CD4-positive, alpha-beta T cell treated with Interleukin-2 at 100 ng/mL for 4 hours (primary cell): ENCODE measurements at places on chromosomes 4 and X.
A peak's percentile ranks its signal among the peaks of the same experiment; 100 is the strongest.

- DNase-seq: no peak
These were observed 86.0 kb downstream of the WWC2 start for GRCh38 chr4:183185018-183185417.

GRCh38 chr4:35538807-35539206, 705.5 kb downstream of the ARAP2 start:
- DNase-seq: no peak

DNA sequence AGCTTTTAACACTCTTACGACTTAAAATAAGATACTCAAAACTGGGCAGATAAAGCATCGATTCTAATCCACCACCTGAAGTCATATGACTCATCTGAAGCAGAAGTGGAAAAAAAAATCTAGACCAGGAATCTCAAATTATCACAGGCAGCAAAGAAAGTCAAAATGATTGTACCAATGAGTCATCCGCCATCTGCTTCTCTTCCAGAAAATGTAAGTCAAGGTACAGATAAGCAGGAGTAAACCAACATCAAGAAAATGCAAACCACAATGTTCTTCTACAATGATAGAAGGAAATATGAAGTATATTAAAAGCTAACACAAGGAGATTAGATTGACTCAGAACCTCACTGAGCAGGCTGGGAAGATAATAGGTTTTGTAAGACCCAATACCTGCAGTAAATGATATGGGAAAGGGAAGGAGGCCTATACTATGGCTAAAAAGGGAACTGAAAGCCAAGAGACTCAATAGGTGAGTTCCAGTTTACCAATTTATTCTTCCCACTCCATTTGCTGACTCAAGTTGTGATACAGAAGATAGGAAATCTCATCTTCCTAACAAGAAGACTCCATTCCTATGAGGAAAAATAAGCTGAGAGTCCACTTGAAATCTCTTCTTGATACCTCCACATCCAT, 88.4 kb upstream of the TET2 start:
- DNase-seq: peak; percentile 27

DNA sequence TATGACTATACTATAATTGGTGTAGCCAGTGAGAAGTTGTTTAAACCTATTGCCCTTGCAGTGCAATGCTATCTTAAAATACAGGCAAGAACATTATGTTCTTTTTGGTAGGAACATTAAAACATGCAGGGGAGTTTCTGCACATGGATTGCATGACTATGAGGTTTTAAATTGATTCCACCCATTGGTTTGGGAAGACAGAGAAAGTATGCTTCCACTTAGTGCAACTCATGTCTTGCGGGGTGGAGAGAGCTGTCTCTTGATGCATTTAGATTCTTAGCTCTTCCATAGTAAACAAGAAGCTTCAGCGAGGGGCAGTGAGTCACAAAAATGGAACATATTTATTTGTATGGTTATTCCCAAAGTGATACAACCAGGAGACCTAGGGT, 39.5 kb upstream of the RASL11B start:
- DNase-seq: no peak

- DNase-seq: no peak
These were observed 37.7 kb upstream of the OCIAD2 start for GRCh38 chr4:48944252-48944651.

DNA sequence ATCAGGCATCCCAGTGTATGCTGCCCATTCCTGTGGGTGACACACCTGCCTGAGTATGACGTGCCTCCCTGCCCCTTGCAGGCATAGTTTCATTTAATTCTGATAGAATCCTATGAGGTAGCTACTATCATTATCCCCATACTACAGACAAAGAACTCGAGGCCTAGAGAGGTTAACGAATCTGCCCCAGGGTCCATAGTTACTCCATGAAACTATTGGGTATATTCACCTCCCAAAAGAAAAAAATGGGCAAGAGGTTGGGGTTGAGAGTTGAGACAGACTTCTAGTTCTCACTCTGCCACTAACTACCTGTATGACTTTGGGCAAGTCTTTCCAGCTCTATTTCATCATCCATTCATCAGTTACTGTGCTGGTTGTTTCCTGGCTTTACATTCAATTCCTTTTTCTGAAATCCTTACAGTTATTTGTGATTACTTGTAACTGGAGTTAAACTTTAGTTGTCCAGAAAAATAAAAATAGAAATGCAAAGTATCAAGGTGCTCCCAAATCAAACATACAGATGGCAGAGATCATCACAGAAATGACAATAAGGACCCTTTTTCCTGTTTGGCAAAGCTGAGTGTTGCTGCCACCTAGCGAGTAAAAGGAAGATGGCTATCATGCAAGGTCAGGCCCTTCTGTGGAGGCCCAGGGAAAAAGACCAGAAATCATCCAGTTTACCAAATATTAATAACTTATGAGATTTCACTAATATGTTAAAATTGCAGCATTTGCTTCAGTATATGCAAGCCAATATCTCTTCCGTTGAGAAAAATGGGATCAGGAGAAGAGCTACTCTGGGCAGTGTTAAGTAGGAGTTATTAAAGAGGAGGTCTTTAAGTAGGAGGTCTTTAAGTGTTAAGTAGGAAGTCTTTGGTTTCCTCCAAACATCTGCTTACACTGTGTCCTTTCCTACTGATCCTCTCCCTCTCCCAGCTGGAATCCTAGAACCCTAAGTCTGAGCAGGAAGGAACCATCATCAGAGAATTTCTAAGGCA, 17.1 kb upstream of the MAP7D3 start:
- peak; percentile 62 for DNase-seq

DNA sequence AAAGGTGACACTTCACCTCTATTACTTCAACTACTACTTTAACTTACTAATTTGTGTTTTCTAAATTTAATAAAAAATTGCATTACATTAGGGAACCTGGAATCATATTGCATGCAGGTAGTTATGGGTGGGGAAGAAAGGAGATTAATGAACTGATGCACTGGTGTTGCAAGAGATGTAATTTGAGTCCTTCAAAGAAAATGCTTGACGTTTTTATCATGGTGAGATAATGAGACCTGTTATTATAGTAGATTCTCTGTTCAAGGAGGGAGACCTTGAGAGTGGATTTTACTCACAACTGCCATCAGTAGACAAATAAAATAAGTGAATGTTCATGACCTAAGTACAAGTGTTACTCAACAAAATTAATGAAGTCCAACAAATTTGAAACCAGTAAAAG, 26.4 kb upstream of the MED14 start:
- DNase-seq: no peak

- DNase-seq: no peak
These were observed 20.2 kb downstream of the ZCCHC13 start for GRCh38 chrX:74324131-74324530.
